CD4-positive, alpha-beta T cell (primary cell): ENCODE measurements at places on chromosomes 7 and 10. TPM values are rescaled to one million over a fixed set of nuclear protein-coding genes. Genes with fewer than 3 reads are reported as not detected.

DNA sequence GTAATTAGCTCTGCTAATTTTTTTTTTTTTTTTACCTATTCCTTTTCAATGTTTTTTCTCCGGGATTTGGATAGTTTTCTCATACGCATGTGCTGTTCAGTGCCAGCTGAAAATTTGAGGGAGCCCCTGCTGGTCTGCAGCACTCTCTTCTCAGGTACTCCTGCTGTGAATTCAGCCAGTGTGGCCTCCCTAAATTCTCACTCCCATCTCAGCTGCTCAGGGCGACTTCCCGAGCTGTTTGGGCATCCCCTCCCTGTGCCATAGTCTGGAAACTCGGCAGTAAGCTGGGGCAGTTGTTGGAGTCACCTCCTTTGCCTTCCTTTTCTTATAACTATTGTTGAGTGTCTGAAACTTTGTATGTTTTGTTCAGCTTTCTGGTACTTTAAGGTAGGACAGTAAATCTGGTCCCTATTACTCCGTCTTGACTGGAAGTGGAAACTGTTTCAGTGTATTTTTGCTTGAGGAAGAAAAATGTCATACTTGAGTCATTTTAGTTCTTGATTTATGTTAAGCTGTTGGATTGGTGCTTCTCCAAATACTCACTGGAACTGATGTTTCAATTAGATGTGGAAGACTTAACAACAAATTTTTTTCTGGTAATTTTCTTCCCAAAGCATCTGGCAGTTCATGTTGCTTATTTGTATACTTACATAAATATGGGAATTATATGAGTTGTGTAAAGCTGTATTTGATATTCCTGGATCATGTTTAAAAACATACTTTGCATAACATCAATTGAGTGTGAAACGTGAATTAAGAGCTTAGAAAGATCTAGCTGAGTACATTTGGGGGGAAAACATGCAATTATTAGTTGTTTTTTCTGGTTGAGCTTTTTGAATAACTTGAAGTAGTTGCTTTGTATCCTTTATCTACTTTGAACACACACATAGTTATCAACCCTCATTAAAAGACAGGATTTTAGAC is 33.7 kb downstream of the MINPP1 start:
- DNase-seq = no peak
- H3K4me1 ChIP-seq = no peaks in the 10 kb centered on the region
- H3K27me3 ChIP-seq = no peaks in the 10 kb centered on the region
- peaks cover 12% of the 10 kb centered on the region for H3K36me3 ChIP-seq
- no peak overlapping the region for H3K27ac ChIP-seq
- H3K4me3 ChIP-seq = no peak overlapping the region

GRCh38 chr10:44706745-44707144 is 204.4 kb upstream of the TMEM72 start:
- no peak overlapping the region for H3K27ac ChIP-seq
- no peak for DNase-seq
- no peak overlapping the region for H3K4me3 ChIP-seq
- no peaks in the 10 kb centered on the region for H3K36me3 ChIP-seq
- H3K27me3 ChIP-seq = no peaks in the 10 kb centered on the region
- no peaks in the 10 kb centered on the region for H3K4me1 ChIP-seq

The MSS51 gene
- 1.1 TPM for total RNA-seq

The BICC1 gene
- total RNA-seq = not detected
